ENCODE measurements at places on chromosomes 4 and X. TPM values are rescaled to one million over a fixed set of nuclear protein-coding genes. Genes with fewer than 3 reads are reported as not detected.

GYG2 gene
- total RNA-seq = not detected

FGF16 gene
- total RNA-seq = not detected

JADE3 gene
- 0.29 TPM for total RNA-seq

GCNA gene
- 5.4 TPM for total RNA-seq
